Foreskin melanocyte (primary cell): ENCODE measurements at places on chromosomes 12 and 14.

DNA sequence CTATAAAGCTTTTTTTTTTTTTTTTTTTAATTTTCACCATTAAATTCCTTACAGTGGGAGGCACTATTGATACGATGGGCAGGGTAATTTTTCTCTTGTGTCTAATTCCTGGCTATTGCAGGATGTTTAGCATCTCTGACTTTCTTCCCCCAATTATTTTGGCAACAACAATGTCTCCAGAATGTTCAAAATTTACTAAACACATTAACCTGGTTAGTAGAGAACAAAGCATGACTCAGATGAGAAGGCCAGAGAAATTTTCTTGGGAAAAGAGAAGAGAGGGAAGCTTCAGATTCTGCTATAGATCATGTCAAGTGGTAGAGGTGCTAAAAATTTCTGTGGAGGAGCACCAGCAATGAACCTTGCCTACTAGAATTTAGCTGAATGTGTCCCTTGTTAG is 171.5 kb upstream of the PRICKLE1 start:
- DNase-seq, result no peak

- DNase-seq, result no peak
Measured at GRCh38 chr14:61184112-61184511, 97.0 kb downstream of the TMEM30B start.

DNA sequence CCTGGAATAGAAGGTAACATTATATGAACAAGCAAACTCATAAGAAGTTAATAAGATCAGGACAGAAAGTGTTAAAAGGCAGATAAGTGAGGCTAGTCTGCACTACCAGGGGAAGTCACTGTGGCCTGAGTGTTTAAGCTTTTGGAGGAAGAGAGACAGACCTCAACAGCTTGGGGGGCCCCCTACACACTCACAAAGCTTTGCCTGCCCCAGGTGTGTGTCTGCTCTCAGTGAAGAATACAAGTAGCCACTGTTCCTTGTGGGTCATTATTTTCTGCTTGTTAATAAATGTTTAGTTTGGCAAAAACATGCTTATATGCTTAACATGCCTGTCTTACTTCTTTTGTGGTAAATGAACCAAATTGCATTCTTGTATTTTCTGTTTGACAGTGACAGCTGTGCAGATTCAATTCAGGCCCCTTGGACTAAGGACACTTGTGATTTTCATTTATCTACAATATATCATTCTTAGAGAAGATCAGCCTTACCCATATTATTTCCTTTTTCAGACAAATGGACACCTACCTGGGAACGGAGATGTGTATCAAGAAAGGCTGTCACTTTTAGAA is 50.7 kb upstream of the C12orf71 start:
- no peak for DNase-seq

GRCh38 chr12:95736631-95737030 is 53.9 kb downstream of the NTN4 start:
- DNase-seq, result no peak

DNA sequence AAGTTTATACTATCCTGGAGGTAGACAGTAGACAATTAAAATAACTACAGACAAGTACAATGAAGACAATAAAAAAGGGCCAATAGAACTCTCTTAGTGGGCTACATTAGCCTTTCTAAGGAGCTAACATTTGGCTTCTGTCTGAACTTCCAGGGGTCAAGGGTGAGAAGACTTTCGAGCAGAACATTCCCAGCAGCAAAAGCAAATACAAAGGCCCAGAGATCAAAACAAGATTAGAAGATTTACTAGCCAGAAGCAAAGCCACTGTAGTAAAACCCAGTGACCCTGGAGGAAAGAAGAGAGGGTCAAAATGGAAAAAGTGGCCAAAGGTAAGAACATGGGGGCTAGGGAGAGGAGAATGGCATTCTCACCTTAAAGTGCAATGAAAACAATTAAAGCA is 63.2 kb downstream of the ATP2B1 start:
- no peak for DNase-seq

DNA sequence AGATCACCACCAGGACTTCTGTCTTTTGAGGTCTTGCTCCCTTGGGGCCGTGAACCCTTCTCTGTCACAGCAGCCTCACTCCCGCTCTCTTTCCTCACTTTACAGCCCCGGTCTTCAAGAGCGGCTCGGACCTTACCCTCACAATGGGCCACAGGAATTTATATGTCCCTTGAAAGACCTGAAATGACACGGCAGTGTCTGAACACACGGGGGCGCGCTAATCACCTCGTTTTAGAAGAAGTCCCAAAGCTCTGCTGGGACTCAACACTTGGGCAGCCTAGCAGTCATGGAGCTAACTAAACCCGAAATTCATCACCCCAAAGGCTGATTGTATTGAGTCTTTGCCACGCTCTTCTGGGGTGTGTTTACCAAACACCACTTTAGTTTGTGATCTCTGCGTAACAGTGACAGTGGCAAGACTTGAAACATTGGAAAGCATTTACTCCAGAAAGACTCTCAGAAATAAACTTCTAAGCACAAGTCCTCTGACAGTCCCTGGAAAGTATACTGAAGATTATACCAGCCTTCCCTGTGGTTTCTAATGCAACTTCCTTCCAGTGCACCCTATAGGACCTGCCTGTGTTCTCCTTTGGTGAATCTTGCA is 29.0 kb downstream of the SERPINA11 start:
- DNase-seq, result peak; percentile 41

GRCh38 chr14:69002069-69002468 is 23.0 kb upstream of the ACTN1 start:
- DNase-seq, result no peak
